ENCODE measurements at places on chromosomes 11 and 22.

- DNase-seq, result no peak
These were observed 1.1 kb upstream of the CEND1 start for GRCh38 chr11:790721-791564.

GRCh38 chr22:32864041-32864440 is 62.5 kb downstream of the TIMP3 start:
- DNase-seq, result no peak

DNA sequence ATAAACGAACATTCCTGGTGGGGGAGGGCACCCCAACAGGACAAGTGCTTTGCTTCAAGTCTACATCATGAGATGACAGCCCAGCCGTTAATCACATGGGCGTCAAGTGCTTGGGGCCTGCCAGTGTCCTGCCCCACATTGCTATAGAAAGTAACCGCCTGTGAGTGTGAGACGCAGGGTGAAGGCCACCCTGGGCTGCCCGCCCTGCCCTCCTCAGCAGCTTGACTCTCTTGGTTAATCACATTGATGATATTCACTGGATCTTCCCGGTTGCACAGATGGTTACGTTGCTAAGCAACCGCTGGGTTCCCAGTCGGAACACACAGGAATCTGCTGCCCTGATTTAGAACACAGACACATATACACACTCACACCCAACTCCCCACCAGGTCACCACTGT is 79.3 kb downstream of the CTTN start:
- DNase-seq, result no peak

- no peak for DNase-seq
These were observed 24.4 kb downstream of the PI4KA start for GRCh38 chr22:20834206-20834605.
